Renal cortical epithelial cell (primary cell): ENCODE measurements at places on chromosomes 13 and 19. TPM values are rescaled to one million over a fixed set of nuclear protein-coding genes. Genes with fewer than 3 reads are reported as not detected.

ZNF112 gene
- 6.1 and 12.2 TPM in 2 replicates for total RNA-seq

BSG gene
- 410 and 555 TPM in 2 replicates for total RNA-seq

SERP2 gene
- 8.0 and 8.1 TPM in 2 replicates for total RNA-seq

PRMT1 gene
- total RNA-seq, result 205 and 483 TPM in 2 replicates

DHDH gene
- total RNA-seq, result 0.10 and 1.7 TPM in 2 replicates

ZNF724 gene
- 5.8 and 9.0 TPM in 2 replicates for total RNA-seq

KRTDAP gene
- not detected in 2 replicates for total RNA-seq

ATP12A gene
- not detected in 2 replicates for total RNA-seq

ZNF221 gene
- 4.0 and 13.7 TPM in 2 replicates for total RNA-seq

LRP3 gene
- 6.3 and 11.4 TPM in 2 replicates for total RNA-seq

RAB20 gene
- 13.9 and 17.7 TPM in 2 replicates for total RNA-seq

HTR2A gene
- not detected in 2 replicates for total RNA-seq

KIRREL2 gene
- total RNA-seq, result not detected in 2 replicates

GAS6 gene
- 174 and 236 TPM in 2 replicates for total RNA-seq

TMIGD2 gene
- total RNA-seq, result not detected in 2 replicates

CBARP gene
- total RNA-seq, result 0.87 and 4.3 TPM in 2 replicates

ZIK1 gene
- 5.0 and 8.3 TPM in 2 replicates for total RNA-seq

ZNF576 gene
- total RNA-seq, result 10.1 and 12.3 TPM in 2 replicates

KLK11 gene
- total RNA-seq, result not detected in 2 replicates

SIGLEC11 gene
- total RNA-seq, result not detected in 2 replicates

PEX11G gene
- 5.2 and 6.9 TPM in 2 replicates for total RNA-seq

AP1M2 gene
- total RNA-seq, result 2.0 and 70.5 TPM in 2 replicates

GPR4 gene
- under 0.01 TPM in 1 of 2 replicates, not detected in the other for total RNA-seq

DDX49 gene
- 45.0 and 58.3 TPM in 2 replicates for total RNA-seq

FLT3LG gene
- total RNA-seq, result 1.3 and 1.7 TPM in 2 replicates

PRX gene
- 0.52 and 1.0 TPM in 2 replicates for total RNA-seq

LPAR2 gene
- 8.5 and 14.9 TPM in 2 replicates for total RNA-seq

GNG8 gene
- not detected in 2 replicates for total RNA-seq

RGS9BP gene
- total RNA-seq, result 0.25 TPM in 1 of 2 replicates, not detected in the other

ALKBH7 gene
- 24.1 and 67.2 TPM in 2 replicates for total RNA-seq

MEF2B gene
- total RNA-seq, result 0.20 TPM in 1 of 2 replicates, not detected in the other

CGB7 gene
- total RNA-seq, result 0.25 and 0.35 TPM in 2 replicates
